CD8-positive, alpha-beta memory T cell (primary cell): ENCODE measurements at places on chromosomes 2 and 18.
A peak's percentile ranks its signal among the peaks of the same experiment; 100 is the strongest.

DNA sequence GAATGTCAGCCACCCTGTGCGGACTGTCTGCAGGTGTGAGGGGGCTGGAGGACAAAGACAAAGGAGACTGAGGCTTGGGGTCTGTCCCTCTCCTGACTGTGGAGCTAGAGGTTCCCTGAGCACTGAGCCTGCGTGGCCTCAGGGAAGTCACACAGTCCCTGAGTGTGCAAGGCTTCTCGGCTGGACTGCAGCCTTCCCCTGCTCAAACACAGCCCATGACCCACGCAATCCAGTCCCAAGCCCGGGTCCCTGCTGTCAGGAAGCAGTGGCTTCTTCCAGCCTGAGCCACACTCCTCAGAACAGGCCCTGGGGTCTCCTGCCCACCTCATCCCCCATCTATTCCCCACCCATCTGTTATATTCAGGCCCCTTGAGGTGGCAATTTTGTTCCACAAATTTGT, 2.7 kb downstream of the ASTL start:
- H3K4me1 ChIP-seq = peaks cover 18% of the 10 kb centered on the region
- H3K4me3 ChIP-seq = no peak overlapping the region
- H3K27ac ChIP-seq = no peak overlapping the region
- H3K36me3 ChIP-seq = no peaks in the 10 kb centered on the region

DNA sequence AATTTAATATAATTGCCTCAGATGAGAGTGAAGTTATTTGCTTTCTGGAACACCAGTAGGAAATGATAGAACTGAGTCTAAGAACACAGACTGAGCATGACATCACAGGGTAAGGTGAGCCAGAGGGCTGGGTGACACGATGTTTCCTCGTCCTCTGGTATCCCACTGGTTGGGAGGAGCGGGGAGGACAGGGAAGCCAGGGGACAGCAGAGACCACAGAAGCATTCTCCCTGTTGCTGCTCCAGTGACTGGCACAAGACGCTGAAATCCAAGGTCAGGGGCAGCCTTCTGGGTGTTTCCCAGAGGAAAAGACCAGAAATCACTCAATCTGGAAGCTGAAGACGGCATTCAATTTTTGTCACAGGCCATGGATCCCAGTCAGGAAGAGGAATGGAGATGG, 363.4 kb upstream of the SOX11 start:
- H3K27ac ChIP-seq = no peak overlapping the region
- no peak for DNase-seq
- no peaks in the 10 kb centered on the region for H3K27me3 ChIP-seq
- H3K4me3 ChIP-seq = no peak overlapping the region
- no peaks in the 10 kb centered on the region for H3K4me1 ChIP-seq
- H3K36me3 ChIP-seq = no peaks in the 10 kb centered on the region

- no peaks in the 10 kb centered on the region for H3K36me3 ChIP-seq
- H3K4me3 ChIP-seq = no peak overlapping the region
- H3K27me3 ChIP-seq = no peaks in the 10 kb centered on the region
- no peak overlapping the region for H3K27ac ChIP-seq
- no peaks in the 10 kb centered on the region for H3K4me1 ChIP-seq
- no peak for DNase-seq
Observed at GRCh38 chr2:138028538-138028937, 64.3 kb downstream of the HNMT start.

GRCh38 chr2:44744961-44745892, 196.3 kb upstream of the SIX3 start:
- H3K36me3 ChIP-seq = no peaks in the 10 kb centered on the region
- no peak for DNase-seq
- H3K27me3 ChIP-seq = no peaks in the 10 kb centered on the region
- no peak overlapping the region for H3K27ac ChIP-seq

DNA sequence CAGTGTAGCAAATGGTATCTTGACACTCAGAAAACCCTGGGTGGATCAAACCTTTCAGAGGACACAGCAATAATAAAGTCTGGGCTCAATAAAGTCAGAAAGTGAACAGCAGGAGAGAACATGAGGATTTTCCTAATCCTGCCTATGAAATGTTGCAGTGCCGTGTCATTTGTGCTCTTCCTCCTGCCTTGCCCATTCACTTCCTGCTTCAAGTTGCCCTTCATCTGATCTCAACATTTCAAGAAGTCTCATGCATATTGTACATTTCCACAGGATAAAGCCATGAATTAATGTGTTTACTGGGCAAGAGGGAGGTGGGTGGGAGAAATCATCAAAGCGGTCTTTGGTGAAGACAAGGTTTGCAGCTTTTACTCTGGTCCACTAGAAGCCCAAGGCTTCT, 51.1 kb upstream of the STPG4 start:
- no peak overlapping the region for H3K4me3 ChIP-seq
- H3K27me3 ChIP-seq = no peaks in the 10 kb centered on the region

DNA sequence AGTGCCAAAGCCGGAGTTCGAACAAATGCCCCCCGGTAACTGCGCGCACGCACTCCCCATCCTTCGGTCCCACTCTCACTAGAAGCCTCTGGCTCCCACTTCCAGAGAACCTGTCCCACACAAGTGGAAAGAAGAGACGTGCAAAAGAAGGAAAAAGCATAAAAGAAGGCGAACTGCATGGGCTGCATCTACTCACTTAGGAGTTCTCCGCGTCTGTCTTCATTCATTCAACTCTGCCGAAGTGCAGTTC, 312 bp downstream of the NR4A2 start:
- peak overlapping the region; percentile 94 for H3K27ac ChIP-seq
- no peaks in the 10 kb centered on the region for H3K36me3 ChIP-seq
- peaks cover 22% of the 10 kb centered on the region for H3K4me1 ChIP-seq
- no peak for DNase-seq
- H3K4me3 ChIP-seq = peak overlapping the region; percentile 99

- H3K4me3 ChIP-seq = no peak overlapping the region
- no peaks in the 10 kb centered on the region for H3K4me1 ChIP-seq
- DNase-seq = no peak
- no peaks in the 10 kb centered on the region for H3K36me3 ChIP-seq
- no peak overlapping the region for H3K27ac ChIP-seq
Observed at GRCh38 chr18:34639687-34640086, 70.4 kb upstream of the DTNA start.

GRCh38 chr2:25301453-25302352, 40.0 kb downstream of the DNMT3A start:
- DNase-seq = peak; percentile 25
- H3K27me3 ChIP-seq = no peaks in the 10 kb centered on the region
- peaks cover 47% of the 10 kb centered on the region for H3K4me1 ChIP-seq
- peaks cover 10% of the 10 kb centered on the region for H3K36me3 ChIP-seq
- H3K4me3 ChIP-seq = no peak overlapping the region

GRCh38 chr2:238853218-238853617, 5.3 kb downstream of the TWIST2 start:
- no peaks in the 10 kb centered on the region for H3K4me1 ChIP-seq
- H3K36me3 ChIP-seq = no peaks in the 10 kb centered on the region
- DNase-seq = no peak
- H3K27ac ChIP-seq = no peak overlapping the region
- H3K27me3 ChIP-seq = peaks cover 5% of the 10 kb centered on the region

GRCh38 chr2:30871440-30871839, 64.2 kb upstream of the CAPN13 start:
- no peaks in the 10 kb centered on the region for H3K4me1 ChIP-seq
- no peak for DNase-seq
- H3K36me3 ChIP-seq = no peaks in the 10 kb centered on the region
- no peak overlapping the region for H3K4me3 ChIP-seq
- H3K27ac ChIP-seq = no peak overlapping the region
- H3K27me3 ChIP-seq = no peaks in the 10 kb centered on the region
